ENCODE measurements at places on chromosomes 6 and 20.

DNA sequence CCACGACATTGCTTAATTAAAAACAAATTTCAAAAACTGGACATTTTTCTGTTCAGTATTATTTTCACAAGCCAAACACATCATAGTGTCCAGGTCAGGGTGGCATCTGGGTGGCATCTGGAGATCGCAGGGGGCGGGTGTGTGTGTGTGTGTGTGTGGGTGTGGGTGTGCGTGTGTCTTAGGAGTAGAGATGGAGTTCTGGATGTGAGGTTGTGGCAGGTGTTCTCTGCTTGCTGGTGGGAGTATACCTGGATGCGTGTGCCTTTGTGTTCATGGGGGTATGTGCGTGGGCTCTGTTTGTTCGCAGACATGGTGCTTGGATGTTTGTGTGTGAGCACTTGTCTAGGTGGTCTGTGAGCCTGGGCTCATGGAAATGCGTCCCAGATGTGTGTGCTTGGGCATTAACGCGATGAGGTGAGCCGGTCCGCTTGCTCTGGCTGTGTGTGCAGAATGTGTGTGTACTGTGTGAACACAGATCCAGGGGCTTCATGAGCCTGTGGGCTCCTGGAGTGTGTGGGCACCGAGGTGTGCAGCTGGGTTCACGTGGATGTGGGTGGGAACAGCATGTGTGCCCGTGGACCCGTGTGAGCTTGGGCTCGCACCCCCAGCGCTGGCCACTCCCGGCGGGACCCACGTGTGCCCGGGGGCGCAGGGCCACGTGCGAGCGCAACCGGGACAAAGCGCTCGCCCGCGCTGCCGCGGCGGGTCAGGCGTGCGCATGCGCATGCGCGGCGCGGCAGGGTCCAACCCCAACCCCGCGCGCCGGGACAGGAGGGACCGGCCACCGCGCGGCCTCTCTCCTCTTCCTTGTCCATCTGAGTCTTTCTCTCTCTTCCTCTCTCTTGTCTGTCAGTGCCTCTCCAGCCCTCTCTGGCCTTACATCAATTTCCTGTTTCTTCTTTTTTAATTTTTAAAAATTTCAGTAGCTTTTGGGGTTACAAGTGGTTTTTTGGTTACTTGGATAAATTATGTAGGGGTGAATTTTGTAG, 60.4 kb downstream of the SRC start:
- DNase-seq: no peak

GRCh38 chr20:50380697-50381040, 129.5 kb upstream of the PTPN1 start:
- DNase-seq: no peak

DNA sequence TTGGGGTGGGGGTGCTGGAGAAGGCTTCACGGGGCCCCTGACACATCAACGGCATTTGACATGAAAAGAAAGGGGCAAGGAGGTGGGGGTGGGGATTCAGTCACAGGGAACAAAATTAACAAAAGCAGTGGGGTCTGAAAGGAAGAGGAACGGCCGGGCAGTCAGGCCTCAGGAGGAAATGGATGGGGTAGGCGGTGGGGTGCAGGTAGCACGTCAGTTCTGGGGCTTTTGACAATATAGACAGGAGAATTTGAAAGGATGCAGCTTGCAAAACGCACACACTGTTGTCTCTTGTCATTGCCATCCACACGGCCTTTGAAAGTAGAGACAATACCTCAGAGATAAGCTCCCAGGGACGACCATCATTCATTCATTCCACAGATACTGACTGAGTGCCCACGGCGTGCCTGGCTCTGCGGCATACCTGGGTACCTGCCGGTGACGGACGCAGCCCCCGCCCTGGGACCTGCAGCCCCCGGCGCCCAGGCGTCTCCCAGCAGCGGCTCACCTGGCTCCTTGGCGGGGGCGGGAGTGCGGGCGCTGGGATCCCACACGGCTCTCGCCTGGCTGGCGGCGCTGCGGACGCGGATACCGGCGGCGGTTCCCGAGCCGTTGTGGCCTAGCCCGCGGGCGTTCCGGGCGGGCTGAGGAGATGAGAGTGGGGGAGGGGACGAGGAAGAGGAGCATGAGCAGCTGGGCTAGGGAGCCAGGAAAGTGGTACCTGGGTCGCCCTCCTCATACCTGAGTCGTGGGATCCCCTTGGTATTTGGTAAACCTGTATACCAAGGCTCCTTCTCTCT, at the start of gene SLC26A8:
SLC26A8 (minus strand) TSS at position 646 of the 800 bp plus-strand sequence. CDS start 4,934 bp downstream, outside the sequence.
- DNase-seq: no peak

DNA sequence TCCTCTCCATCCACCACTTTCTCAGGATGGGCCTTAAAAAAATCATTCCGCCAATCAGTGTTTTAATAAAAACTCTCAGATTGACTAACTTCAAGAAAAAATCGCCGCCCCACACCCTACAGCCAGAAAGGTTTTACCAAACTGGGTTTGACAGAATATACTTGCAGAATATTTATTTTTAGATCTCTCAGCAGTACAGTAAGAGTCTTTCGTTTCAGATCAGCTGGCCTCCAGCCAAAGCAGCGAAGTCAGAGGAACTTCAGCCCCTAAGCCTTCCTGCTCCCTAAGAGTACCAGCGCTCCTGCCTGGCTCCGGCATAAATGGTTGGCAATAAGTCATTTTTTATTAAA, 24.7 kb downstream of the TBC1D7 start:
- DNase-seq: no peak

DNA sequence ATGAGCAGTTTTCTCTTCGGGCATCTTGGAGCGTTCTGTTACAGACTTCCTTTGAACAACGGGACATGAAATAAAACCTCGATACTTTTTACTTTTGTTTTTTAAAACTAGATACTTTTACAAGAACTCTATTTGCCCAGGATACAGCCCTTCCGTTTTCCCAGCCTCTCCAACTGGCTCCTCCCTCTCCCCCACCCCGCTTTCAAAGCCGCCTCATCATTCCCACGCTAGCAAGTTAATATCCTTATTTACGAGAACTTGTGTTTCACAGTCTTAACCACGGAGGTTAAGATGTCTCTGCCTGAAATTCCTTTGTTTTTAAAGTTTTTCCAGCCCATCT, 241 bp upstream of the CFAP206 start:
- DNase-seq: no peak

- no peak for DNase-seq
Observed at GRCh38 chr6:137745321-137745720, 121.7 kb upstream of the TNFAIP3 start.

- DNase-seq: no peak
Observed at GRCh38 chr6:33132081-33132524, 56.3 kb downstream of the HLA-DPB1 start.

DNA sequence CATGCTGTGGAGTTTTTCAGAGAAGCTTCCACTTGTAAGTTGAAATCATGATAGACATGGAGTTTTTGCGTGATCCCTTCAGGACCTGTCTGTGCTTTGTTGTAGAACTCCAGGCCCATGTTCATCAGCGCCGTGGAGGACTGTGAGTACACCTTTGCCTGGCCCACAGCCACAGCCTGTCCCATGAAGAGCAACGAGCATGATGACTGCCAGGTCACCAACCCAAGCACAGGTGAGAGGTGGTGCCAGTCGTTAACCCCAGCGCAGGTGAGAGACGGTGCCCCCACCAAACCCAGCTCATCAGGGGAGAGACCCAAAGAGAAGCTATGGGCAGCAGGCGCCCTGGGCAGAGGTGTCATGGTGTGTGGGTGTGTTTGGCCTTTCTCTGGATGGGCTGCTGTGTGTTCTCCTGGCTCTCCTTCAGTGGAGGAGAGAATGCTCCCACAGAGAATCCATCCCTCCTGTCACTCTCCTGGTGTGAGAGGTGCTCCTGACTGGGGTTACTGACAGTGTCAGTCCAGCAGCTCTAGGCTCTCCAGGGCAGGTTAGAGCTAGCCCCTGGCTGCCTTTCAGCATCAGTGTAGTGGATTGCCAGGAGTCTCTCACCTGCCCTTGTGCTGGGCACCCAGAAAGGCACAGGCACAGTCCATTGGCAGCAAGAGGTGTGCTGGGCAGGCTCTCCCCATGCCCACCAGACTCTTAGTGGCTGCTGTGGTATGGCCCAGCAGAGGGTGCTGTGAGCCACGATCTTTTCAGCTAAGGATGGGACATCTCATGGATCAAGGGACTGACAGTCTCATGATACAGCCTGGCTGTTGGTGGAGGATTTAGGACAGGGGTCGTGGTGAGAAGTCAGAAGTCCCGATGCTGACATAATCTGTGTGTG, 49.6 kb upstream of the SLC22A1 start:
- DNase-seq: no peak

- no peak for DNase-seq
Observed at GRCh38 chr20:1875183-1875554, 20.0 kb upstream of the SIRPA start.

DNA sequence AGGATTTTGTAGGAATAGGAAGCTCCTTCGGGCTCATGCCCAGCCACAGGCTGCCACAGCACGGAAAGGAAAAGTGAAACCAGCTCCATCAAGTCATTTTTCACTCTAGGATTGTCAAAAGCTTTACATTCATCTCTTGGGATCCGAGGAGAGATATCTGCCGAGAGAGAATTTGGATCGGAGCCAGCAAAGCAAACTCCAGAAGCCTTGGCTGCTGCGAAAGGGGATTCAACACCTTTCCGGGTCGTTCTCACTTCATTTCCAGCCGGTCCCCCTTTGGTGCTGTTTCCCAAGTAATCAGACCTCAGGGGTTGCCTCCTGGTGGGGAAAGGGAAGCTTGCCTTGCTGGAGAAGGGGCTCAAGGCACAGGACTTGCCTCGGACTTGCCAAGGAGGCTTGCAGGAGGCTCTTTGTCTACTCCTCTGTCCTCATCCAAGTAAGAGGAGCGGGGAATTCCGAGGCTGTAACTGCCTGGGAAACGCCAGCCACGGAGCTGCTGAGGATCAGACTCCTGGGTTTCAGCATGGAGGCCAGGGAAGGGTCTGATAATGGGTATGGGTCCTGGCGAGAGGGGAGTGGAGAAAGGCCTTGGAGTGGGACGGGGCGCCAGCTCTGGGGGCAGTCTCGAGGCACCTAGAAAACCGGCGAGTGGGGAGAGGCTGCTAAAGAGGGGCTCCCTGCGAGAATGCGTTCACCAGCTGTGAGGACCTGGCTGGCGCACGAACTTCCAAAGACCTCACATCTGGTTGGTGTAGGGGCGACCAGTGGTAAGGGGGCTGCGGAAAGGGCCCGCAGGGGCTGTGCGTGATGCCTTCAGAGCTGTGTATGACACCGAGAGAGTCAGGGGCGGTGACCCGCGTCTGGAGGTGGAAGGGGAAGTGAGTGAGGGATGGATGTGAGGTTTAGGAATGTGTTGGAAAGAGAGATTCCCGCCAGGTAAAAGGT, 702 bp downstream of the ETV7 start:
- no peak for DNase-seq

GRCh38 chr20:13291157-13291556, 70.1 kb downstream of the ISM1 start:
- DNase-seq: no peak

DNA sequence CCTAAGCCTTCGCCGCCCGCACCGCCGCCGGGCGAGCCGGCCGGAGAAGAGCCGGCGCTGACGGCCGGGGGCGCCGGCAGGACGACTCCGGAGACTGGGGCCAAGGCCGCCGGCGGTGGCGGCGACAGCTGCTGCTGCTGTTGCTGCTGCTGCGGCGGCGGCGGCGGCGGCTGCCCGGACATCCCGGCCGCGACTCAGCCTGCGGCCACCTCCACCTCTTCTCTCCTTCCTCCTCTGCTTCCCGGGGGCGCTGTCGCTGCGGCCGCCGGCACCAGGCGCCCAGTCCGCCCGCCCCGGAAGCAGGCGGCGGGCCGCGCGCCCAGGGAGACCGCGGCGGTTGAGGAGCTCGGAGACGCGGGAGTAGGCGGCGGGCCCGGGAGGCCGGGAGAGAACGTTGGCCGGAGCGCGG, 307 bp downstream of the RANBP9 start:
- no peak for DNase-seq

- no peak for DNase-seq
Observed at GRCh38 chr6:147184379-147184778, 19.8 kb upstream of the STXBP5 start.

GRCh38 chr6:169384291-169384690, 130.6 kb upstream of the THBS2 start:
- DNase-seq: no peak

- DNase-seq: no peak
Observed at GRCh38 chr20:57760698-57761412, 51.0 kb upstream of the PMEPA1 start.

DNA sequence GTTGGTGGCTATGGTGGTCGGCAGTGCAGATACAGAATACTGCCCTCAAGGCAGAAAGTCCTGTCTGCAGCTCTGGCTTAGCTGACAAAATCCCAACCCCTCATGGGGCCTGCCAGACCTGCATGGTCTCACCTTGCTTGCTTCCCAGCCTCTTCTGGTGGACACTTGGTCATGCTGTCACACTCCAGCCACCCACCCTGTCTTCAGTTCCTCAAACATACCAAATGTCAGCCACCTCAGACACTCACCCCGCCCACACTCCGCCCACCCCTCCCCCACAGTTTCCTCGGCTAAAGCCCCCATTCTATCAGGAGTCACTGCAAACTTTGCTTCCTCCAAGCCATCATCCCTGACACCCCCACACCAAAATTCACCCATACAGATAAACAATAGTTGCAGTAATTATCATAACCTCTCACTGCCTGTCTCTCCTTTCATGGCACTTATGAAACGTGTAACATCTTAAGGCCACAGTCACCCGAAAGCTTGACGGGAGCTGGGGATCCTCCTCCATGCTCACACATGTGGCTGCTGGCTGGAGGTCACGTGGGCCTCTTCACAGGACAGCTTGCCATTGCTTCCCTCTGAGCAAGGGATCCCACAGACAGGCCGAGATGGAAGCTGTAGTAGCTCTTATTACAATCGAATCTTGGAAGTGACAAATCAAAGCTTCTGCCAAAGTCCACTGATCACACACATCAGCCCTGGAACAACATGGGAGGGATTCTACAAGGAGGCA, 202.2 kb downstream of the PTPRT start:
- DNase-seq: no peak

GRCh38 chr6:118752803-118753202, 101.4 kb upstream of the CEP85L start:
- DNase-seq: no peak
